ENCODE measurements at places on chromosomes 11 and 22.

- no peak for DNase-seq
Observed at GRCh38 chr11:119505861-119506260, 82.9 kb upstream of the THY1 start.

GRCh38 chr11:62687508-62688396 is 1.6 kb downstream of the LRRN4CL start:
- DNase-seq = no peak

GRCh38 chr22:36331306-36331911 is 56.4 kb downstream of the MYH9 start:
- DNase-seq = no peak

DNA sequence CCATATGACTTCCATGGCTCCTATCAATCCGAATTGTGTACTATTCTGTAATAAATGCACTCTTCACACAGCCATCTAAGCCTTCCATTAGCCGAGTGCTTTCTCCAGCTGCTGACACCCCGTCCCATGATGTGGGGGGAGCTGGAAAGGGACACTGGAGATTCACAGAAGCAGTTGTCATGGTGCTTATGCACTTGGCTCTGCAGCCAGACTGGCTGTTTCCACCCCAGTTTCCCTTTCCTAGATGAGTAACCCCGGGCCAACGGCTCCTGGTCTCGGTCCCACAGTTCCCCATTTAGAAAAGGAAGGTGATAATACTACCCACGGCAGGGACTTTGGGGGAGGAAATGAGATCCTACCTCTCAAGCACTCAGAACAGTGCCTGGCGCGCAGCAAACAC is 244.9 kb upstream of the SYN3 start:
- no peak for DNase-seq

DNA sequence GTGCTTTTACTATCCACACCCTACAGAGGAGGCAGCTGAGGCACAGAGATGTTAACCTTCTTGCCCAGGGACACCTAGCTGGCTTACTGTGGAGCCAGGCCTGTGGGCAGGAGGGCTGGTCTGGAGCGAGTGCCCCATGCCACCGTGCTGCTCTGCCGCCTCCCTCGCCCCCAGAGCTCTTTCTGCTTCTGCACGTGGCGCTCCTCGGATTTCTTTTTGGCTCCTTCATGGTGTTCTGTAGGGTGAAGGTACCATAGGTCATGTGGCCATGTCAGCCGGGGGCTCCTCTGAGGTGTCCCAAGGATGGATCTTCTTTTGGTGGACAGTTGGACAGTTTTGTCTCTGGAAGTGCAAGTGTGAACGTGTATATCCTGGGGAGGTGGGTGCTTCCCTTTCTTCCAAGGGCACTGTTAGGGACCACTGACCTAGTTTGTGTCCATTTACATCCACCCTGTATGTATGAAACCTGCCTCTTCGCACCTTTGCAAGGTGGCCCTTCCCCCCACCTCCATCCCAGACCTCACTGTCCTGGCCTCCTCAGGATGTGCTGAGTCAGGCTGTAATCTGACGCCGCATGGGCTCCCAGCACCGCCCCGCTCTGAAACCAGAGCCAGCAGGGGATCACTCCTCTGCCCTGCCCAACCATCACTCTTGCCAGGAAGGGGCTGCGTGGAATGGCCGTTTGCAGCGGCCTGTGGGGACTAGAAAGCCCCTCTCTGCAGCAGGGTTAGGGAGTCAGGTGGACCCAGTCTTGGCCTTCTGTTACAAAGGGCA is 31.7 kb downstream of the POLR3H start:
- no peak for DNase-seq

DNA sequence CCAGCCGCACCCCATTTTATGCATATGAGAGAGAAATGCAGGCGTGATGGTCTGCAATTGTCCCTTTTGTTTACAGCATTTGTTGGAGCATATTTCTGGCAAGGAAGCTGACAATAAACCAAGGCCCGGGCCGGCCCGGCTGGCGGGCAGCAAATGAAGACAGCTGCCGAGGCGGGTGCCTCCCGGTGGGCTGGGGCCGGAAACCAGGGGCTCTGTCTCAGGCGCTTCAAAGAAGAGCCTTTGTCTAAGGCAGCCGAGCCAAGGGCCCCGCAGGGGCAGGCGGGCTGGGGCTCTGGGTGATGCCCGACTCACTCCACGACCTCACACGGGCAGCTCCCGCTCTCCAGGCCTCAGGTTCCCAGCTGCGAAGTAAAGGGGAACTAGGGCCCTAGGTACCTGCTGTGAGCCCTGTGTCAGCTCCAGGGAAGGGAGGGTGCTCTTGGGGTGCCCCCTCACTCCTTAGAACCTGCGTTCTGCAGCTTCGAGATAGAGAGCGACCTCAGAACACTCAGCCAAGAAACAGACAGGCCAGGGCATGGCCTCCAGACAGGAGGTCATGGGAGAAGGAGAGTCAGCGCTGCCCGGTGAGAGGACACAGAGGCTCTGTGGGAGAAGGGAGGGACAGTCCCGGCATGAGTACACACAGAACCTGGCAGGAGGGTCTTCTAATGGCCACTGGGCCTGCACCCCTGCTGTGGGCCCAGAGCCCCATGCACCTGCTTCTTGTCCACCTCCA is 2.4 kb downstream of the LINC01488 start:
- no peak for DNase-seq

DNA sequence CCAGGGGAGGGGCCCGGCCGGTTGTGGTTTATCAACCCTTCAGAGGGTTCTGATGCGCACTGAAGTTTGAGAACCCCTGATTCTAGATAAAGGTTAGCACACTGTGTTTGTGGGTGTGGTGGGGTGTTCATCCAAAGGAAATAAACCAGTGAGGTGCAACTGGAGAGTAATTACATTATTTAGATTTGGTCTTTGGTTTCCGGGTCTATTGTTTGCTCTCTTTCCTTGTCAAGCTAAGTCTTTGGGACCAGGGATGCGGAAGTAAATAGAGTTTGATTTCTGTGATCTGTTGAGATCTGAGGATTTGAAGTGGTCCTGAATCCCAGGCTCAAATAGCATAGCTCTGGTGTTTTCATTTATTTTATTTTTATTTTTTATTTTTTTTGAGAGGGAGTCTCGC is 50.5 kb upstream of the CLMP start:
- no peak for DNase-seq

- no peak for DNase-seq
Observed at GRCh38 chr11:17744151-17744940, 9.8 kb downstream of the KCNC1 start.

DNA sequence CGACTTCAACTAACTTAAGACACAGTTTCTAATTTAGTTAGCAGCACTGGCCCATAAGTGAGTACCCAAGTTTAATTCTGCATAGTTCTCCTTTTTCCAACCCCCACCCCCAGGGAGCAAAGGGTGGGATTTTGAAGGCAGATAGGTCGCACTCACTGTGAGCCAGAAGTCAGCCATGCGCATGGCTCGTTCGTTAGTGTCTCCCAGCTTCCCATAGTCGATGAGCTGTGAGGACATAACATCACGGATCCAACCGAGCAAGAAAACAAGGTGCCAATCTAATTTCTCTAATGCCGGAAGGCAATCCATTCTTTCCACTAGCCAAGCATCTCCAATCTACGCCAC is 577 bp downstream of the MRPL17 start:
- DNase-seq = no peak

- no peak for DNase-seq
Observed at GRCh38 chr11:16335236-16335962, 20.9 kb downstream of the SOX6 start.

DNA sequence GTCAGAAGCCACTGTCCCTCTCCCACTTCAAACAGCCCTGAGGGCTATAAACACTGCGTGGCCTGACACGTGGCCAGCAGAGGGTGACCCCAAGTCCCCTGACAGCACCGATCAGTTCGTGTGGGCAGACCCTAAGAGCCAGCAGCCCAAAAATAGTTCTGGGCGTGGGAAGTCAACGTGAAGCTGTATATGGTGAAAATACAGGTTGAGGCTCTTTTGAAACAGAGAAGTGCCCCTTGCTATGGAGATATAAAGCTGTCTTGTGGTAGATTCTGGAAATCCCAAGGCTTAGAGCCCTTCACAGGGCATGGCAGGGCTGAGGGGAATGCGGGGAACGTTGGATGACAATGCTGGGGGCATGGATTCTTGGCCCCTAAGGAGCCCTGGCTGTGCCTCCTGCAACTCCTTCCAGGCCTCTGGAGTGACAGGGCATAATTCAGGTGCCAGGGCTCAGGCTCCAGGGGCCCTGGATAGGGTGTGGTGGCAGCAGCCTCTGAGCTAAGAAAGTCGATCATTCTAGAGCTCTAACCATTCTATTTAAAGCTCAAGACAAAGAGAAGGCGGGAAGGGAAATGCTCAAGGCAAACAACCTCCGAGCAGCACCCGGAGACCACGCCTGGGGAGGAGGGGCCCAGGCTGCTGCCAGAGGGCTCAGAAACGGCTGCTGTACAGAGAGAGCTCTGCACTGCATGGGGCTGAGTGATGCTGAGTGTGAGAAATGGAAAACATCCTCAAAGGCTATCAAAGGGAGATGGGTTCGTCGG is 60.4 kb upstream of the CD5 start:
- DNase-seq = no peak

DNA sequence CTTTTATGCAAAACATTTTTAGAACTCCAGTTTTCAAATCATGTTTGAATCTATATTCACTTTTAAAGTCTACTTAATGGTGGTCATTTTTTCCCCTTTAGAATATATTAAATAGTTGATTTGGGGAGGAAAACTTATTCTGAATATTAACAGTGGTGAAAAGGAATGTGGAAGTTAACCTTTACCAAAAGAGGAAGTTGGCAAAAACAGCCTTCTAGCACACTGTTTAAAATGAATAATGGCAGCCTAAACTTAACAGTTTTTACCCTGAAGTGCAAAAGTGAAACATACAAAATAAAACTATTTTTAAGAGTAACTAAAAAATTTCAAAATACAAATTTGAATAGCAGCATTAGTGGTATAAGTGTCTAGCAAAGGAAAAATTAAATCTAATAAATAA is 86.4 kb downstream of the GRK3 start:
- no peak for DNase-seq

DNA sequence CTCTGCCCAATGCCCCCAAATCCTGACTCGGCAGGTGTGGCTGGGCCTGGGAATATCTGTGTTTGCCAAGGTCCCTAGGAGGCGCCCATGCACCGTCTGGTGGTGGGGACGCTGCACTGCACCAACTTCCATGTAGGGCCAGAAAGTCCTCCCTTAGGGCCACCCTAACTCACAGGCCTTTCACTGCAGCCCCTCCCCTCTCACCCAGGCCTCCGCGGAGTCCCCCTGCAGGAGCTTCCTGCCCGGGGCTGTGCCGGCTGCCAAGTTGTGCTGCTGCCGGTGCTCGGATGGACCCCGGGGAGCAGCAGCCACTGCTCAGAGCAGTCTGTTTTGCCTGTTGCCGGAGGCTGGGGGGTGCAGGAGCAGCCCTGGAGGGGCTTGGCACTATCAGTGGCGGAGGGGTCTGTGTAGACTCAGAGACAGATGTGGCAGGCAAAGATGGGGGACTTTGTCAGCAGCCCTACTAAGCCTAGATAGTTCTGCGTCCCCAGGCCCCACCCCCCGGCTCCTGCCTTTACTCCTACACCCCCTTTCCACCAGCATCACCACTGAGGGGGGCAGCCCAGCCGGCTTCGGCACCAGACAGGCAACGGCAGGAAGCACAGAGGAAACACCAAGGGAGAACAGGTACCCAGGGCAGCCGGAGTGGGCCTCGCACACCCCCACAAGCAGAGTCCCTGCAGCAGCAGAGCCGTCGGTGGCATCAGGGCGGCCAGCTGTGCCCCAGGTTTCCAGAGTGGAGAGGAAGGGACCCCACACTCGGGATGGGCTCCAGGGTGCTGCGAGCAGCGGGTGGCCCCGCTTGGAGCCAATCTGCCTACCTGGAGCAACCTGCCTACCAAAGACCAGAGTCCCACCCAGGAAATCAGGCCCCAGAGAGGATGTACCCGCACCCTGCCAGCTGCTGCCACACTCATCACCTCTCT is 124.3 kb downstream of the TRIM29 start:
- no peak for DNase-seq

GRCh38 chr11:133081730-133082452 is 450.4 kb downstream of the OPCML start:
- DNase-seq = no peak

- DNase-seq = no peak
Observed at GRCh38 chr11:15841931-15842740, 514.2 kb downstream of the SOX6 start.

- no peak for DNase-seq
Observed at GRCh38 chr11:75238595-75239440, 1.8 kb upstream of the TPBGL start.

GRCh38 chr22:38710866-38711265 is 5.1 kb downstream of the GTPBP1 start:
- no peak for DNase-seq

DNA sequence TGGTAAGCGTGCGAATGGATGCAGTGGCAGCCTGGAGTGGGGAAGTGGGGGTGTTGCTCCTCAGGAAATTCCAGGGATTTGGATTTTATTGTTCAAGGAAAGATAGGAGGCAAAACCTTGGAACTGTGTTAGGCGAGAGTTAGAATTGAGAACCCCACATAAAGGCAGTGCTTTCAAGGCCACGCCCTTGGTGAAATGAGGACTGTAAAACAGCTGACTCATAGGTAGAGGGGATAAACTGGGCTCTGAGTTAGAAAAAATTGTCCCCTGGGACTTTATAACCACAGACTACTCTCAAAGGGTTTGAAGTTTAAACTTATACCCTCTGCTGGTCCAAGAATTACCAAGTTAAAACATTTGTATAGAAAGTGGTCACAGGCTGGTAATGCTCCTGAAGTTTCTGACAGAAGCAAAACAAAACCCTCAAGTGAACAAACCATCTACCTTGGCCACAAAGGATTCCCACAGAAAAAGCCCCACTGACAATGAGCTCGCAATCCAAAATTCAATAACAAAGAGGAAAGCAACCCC is 250.3 kb upstream of the TBCEL start:
- DNase-seq = no peak

- DNase-seq = no peak
Observed at GRCh38 chr11:79258576-79258975, 182.3 kb downstream of the TENM4 start.

GRCh38 chr11:44033411-44033850 is 14.3 kb upstream of the ACCSL start:
- no peak for DNase-seq

DNA sequence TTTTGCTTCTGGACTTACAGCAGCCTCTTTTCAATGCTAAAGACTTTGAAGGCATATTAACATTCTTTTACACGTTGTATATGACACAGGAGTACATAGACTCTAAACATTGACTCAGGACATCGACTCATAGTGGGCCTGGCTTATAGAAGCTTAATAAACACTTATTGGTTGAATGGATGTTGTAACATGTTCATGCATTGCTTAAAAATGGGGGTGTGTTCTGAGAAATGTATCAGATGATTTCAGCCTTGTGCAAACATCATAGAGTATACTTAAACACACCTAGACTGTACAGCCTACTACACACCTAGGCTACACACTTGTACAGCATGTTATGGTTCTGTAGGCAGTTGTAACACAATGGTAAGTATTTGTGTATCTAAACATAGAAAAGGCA is 17.9 kb downstream of the TTC17 start:
- DNase-seq = no peak

Data from left renal pelvis (tissue), 4 donors.